Naive thymus-derived CD4-positive, alpha-beta T cell (primary cell): ENCODE measurements at places on chromosomes 11 and 22. TPM values are rescaled to one million over a fixed set of nuclear protein-coding genes. Genes with fewer than 3 reads are reported as not detected.

HTR3B gene
- polyA plus RNA-seq, result not detected

APOBEC3H gene
- not detected for polyA plus RNA-seq

VWCE gene
- polyA plus RNA-seq, result not detected

OR52N4 gene
- polyA plus RNA-seq, result 0.25 TPM

OR4C5 gene
- polyA plus RNA-seq, result not detected

OR5L2 gene
- polyA plus RNA-seq, result not detected
